ENCODE measurements at places on chromosomes 2 and 18.

GRCh38 chr2:178114462-178114861, 2.2 kb downstream of the RBM45 start:
- DNase-seq, result no peak

DNA sequence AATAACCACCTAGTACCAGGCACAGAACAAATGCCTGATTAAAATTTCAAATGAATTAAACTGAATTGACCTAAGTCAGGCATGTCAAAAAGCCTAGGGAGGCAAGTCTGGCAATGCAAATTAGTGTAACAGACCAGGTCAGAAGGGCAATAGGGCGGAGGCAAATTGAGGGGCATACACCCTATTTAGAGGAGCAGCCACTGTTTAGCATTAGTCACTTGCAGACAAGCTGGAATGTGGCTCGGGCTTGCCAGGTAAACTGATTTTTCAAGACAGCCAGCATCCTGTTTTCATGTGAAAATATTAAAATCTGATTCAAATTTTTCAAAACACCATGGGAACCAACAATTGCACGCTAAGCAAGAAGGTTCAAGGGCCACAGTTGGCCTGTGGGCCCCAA, 160.3 kb downstream of the EN1 start:
- no peak for DNase-seq

DNA sequence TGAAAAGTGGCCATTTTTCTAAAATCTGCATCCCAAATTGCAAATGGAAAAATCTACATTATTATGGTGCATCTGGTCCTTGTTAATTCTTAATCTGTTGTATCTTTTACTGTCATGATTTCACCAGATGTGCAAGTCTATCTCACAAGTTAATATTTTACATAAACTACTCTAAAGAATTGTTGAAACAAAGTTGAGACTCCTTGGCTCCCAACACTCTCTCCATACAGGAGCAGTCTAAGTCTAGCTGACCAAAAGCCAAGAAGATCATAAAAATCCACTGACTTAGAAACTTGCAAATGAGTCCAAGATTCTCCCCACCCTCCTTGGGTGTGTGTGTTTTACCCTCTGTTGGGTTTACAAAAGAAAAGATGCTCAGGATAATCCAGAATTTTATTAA, 85.1 kb downstream of the NCKAP5 start:
- DNase-seq, result no peak

DNA sequence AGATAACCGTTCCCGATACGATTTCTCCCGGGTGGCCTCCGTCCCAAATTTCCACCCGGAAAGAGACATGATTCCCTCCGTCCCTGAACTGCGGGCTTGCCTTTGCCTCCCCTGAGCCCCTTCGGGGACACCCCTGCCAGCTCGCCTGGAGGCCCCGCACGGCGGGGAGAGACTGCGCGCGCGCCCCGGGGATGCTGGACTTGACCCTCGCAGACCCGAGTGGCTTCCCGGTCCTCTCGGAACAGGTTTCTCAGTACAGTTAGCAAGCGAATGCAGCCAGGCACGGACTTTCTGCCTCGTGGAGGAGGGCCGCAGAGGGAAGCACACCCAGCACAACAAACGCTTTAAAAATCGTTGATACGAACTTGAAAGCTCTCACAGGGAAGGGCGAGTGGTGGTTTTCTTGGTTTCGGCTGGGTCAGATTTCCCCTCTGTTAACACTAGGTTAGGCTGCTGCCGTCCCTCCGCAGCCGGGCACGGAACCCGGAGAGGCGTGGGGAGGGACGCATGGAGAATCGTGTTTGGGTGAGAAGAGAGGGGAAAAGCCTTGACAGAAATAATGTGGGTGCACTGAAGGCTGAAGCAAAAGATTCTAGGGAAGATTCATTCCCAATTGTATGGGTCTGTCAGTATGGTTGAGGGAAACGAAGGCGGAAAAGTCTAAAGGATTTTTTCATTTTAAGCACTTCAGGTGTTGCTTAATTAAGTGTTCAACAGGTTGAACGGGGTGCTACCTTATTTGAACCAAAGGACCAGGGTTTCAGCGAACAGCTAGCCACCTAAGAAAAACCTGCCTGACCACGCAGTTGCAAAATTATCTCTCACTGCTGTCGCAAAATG, 916 bp downstream of the TNFRSF11A start:
- DNase-seq, result no peak

- DNase-seq, result no peak
These were observed 33.6 kb downstream of the GTF2A1L start for GRCh38 chr2:48651158-48651790.

DNA sequence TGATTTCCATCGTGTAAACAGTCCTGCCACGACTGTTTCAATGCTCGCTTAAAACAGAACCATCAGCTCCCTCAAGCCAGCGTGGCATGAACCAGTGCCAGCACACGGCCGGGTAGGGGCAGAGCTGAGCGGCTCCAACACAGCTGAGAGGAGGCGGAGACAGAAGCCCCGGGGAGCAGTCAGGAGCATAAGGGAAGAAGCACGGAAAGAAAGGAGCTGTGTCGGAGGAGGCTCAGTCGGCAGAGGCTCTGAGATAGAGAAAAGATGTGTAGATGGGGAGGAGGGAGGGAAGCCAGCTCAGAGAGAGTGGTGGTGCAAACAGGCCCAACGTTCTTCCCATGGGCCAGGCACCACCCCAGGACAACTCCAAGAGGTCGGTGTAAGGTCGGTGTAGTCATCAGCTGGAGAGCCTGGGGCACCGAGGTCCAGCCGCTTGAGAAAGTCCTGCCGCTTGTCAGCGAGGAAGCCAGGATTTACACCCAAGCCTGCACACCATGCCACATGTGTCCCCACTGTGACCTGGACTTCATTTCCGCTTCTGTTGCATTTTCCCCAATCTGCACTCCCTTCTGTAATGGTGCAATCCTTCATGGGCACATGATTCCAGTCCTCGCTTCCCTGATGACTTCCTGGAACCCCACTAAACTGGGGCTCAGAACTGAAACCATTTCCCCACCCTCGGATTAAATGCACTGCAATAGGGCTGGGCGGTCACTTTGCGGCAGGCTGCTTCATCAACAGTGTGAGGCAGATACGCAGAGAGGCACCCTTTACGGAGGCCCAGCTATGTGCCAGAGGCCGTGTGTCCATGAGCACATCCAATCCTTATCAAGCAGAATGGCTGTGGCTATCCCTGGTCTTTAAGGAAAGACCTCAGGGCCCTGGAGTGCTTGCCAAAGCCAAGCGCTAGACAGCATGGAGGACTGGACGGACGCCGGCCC, 43.5 kb downstream of the CYP27C1 start:
- DNase-seq, result no peak

DNA sequence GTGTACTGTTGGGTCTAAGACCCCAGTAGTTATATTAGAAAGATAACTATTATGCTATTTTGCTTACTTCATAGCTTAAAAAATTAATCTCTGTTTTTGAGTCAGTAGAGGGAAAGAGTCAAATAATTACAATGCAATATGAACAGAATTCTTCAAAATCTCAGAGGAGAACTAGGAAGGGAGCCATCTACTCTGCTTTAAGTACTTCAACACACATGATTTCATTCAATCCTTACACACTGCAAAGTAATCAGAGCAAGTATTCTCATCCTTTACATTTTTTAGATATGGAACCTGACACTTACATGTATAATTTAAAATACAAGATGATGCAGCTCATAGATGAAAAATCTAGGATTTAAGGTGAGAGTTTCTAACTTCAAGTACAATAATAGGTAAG, 27.7 kb downstream of the COL5A2 start:
- no peak for DNase-seq

DNA sequence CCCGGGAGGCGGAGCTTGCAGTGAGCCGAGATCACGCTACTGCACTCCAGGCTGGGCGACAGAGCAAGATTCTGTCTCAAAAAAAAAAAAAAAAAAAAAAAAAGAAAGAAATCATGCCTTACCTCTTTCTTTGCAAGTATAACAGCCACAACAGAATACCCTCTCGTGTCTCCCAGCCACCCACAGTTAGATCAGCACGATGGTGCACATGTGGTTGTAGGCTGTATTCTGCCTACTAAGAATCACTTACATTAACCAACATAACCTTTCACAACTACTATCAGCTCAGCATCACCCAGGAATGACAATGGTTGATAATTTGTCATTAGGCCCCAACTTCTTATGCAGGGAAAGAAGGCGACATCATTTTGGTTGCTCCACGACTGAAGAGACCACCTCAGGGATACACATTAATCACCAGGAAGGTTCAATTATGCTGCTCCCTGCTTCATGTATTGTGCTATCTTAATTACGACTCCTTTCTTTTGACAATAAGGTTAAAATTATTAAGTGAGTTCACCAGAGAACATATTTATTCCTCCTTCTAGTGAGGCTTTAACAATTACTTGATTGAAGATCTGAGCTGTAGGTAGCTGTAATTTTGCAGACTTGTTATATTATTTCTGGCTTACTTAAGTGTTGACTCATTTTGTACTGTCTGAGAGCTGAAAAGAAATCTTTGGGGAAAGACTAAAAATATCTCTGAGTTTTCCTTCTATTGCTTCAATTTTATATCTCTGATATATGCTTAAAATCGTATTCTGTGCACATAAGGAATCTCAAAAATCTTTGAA, 120.1 kb downstream of the LRP1B start:
- DNase-seq, result no peak

DNA sequence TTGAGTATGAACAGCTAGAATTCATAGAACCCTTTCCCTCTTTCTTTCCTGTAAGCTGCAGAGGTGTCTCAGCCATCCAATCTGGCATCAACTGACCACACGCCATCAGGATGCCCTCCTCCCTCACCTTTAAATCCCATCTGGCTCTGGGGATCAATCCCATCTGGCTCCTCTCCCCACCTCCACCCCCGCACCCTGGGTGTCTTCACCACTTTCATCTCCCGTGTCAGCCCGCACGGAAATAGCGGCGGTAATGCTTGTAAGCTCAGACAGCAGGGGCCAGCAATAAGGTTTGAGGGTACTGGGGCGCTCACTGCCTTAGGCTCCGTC, 508 bp upstream of the TUBA4B start:
- DNase-seq, result no peak
